ENCODE measurements at places on chromosomes 3 and 15. TPM values are rescaled to one million over a fixed set of nuclear protein-coding genes. Genes with fewer than 3 reads are reported as not detected.

The TJP1 gene
- total RNA-seq, result 0.09 TPM

The GOLGB1 gene
- total RNA-seq, result 19.5 TPM

The ROBO2 gene
- not detected for total RNA-seq

GRCh38 chr3:50587806-50588758 lies 18.8 kb downstream of the HEMK1 start:
- H3K36me3 ChIP-seq, result peaks cover 54% of the 10 kb centered on the region
- H3K4me1 ChIP-seq, result peaks cover 95% of the 10 kb centered on the region
- H3K27ac ChIP-seq, result peak overlapping the region; percentile 100
- no peaks in the 10 kb centered on the region for H3K27me3 ChIP-seq

GRCh38 chr3:11953350-11953749 lies 50.8 kb upstream of the SYN2 start:
- H3K4me1 ChIP-seq, result no peaks in the 10 kb centered on the region
- H3K4me3 ChIP-seq, result no peak overlapping the region
- no peak for DNase-seq
- H3K36me3 ChIP-seq, result no peaks in the 10 kb centered on the region
- peaks cover 10% of the 10 kb centered on the region for H3K27me3 ChIP-seq

GRCh38 chr3:39962581-39962980 lies 153.2 kb downstream of the MYRIP start:
- H3K27me3 ChIP-seq, result no peaks in the 10 kb centered on the region
- H3K36me3 ChIP-seq, result no peaks in the 10 kb centered on the region
- H3K4me3 ChIP-seq, result no peak overlapping the region
- no peaks in the 10 kb centered on the region for H3K4me1 ChIP-seq
- H3K27ac ChIP-seq, result no peak overlapping the region

Data from activated CD4-positive, alpha-beta T cell treated with anti-CD3 and anti-CD28 coated beads for 36 hours (primary cell).